ENCODE measurements at places on chromosomes 1 and 21.

- DNase-seq: no peak
These were observed 114.9 kb upstream of the HIVEP3 start for GRCh38 chr1:42033629-42034028.

- no peak for DNase-seq
These were observed 153.8 kb upstream of the FGGY start for GRCh38 chr1:59143133-59143487.

- no peak for DNase-seq
These were observed 245.4 kb downstream of the NPHP4 start for GRCh38 chr1:5746611-5747425.

DNA sequence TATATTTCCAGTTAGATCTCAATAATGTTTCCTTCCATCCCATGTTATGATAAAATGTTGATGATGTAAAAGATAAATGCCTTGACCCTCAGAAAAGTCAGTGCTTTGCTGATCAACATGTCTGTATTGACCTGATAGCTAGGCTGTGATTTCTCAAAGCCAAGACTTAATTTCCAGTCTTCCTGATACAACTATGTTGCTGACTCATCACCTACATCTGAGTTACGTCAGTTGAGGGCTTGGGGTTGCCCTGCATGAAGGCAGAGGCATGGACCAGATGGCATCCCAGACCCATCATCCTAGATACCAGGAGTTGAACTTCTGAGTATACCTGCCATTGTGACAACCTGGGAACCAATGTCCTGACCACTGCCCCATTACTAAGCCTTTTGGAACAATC lies 4.8 kb downstream of the LCE1D start:
- no peak for DNase-seq

DNA sequence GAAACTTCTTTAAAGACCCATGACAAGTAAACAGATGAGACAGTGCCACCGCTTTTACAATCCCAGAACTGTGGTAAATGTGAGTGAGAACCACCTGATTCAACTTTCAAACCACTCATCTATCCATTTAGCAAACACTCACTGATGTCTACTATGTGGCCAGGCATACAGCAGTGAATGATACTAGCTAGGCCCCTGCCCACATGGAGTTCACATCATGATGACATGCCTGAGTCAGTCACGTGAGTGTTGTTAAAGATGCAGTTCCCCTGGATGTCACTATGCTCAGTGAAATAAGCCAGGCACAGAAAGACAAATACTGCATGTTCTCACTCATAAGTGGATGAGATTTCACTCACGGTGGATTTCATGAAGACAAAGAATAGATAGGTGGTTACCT lies 28.4 kb downstream of the STX6 start:
- no peak for DNase-seq

- no peak for DNase-seq
These were observed 14.1 kb downstream of the CR1L start for GRCh38 chr1:207658904-207659485.

- no peak for DNase-seq
These were observed 43.0 kb downstream of the RNF187 start for GRCh38 chr1:228530086-228530758.

DNA sequence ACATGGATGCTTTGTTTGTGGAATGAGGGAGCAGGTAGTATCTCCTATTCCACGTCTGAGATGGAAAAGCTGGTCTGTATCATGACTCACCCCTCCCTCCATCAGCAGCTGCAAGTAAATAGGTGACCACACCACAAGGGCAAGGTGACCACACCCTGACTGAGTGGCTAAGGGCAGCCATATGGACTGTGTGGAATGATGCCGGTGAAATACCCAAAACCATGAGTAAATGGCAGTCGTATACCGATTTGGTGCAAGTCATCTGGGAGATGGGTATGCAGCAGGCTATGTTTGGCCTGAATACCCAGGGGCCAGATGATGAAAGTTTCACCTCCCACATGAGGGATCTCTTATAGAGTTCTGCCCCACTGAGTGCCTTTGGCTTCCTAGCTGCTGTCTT lies 15.8 kb upstream of the UBE2U start:
- DNase-seq: no peak

GRCh38 chr21:39852726-39853500 lies 14.3 kb upstream of the PCP4 start:
- DNase-seq: no peak

- no peak for DNase-seq
These were observed 36.9 kb upstream of the RGS1 start for GRCh38 chr1:192538407-192539296.

DNA sequence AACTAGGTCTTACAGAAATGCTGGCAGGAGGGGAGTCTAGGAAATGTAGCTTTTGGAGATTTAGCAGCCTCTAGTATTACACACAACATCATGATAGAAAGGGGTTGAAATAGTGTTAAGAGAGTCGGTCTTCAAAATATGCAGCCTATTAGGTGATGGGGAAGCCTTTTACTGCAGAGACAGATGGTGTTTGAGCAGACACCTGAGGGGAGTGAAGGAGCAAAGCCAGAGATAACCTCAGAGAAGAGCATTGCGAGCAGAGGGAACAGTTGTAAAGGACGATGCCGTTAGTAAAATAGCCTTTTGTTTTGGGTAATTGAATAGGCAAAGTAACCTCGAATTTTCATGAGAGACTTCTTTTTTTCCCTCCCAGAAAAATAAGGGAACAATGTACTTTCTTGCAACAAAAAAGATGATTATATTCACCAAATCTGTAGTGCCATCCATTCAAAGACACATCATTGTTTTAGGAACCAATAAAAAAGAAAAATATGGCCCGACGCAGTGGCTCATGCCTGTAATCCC lies 66.3 kb upstream of the KIF1B start:
- no peak for DNase-seq

- no peak for DNase-seq
These were observed 674 bp upstream of the AKR7A3 start for GRCh38 chr1:19289244-19289643.

- DNase-seq: no peak
These were observed 695 bp upstream of the ALG14 start for GRCh38 chr1:95073446-95073845.

DNA sequence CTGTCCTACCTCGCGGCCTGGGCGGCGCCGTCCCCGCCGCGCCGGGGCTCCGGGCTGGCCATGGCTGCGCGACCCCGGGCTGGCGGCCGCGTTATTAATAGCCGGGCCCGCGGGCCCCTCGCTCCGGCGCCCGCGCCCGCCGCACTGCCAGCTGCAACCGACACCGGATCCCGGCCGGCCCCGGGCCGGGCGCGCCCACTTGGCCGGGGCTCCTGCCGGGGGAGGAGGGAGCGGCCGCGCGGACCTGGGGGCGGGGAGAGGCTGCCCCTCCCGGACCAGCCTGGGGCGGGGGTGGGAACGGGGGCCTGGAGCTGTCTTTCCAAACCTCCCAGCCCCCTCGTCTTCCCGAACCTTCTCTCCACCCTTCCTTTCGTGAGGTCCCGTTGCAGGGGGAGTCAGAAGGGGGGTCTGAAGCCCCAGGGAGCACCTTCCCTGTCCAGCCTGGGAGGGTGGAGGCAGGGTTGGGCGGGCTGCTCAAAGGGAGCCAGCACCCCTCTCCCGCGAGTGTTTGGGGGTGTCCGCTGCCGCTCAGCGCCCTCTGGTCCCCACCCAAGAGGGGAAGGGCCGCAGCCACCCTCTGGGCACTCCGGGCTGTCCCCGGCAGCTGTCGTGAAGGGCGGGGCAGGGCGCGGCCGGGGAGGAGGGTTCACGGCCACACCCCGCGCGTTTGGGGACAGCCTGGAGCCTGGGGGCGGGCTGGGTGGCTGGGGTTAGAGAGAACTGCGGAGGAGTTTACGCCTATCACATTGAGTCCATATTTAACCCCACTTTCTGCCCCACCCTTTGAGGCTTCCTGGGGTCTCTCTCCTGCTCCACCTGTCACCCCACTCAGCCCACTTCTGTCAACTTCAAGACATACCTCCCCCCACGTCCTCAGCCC lies at the start of gene SYNC:
Gene SYNC (minus strand): TSS at position 172 of the 880 bp plus-strand sequence. CDS start 110 bp downstream, at position 62.
- DNase-seq: no peak

DNA sequence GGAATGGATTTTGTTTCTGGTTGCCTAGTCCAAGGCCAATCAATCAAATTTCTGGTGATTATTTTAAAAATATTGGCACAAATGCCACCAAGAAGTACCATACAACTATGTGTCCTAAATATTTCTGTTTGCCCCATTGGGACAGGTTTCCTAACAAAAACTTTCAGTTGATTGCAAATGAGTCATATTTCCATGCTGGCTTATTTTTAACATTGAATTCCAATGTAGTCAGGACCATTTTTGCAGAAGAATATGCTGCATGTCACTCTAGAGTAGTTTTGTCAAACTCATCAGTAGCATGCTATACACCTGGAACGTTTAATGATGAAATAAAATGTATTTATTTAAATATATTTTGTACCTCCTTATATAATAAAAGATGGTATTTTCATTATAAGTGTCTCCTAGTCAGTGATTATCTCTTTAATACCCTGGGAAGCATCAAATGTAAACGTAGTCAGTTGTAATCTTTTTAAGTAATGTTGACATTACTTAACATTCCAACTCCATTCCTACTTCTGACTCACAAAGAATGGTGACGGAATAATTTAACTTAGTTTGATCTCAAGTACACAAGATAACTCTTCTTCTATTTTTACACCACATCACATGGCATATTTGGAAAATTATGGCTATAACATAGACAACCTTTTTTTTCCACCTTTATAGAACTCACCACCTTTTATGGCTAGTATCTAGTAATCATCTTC lies 39.0 kb upstream of the USH2A start:
- no peak for DNase-seq

GRCh38 chr1:69305621-69306020 lies 262.1 kb upstream of the LRRC7 start:
- DNase-seq: no peak

GRCh38 chr1:77929806-77930205 lies 41.4 kb downstream of the NEXN start:
- no peak for DNase-seq
